ENCODE measurements at places on chromosomes 5 and 9.

DNA sequence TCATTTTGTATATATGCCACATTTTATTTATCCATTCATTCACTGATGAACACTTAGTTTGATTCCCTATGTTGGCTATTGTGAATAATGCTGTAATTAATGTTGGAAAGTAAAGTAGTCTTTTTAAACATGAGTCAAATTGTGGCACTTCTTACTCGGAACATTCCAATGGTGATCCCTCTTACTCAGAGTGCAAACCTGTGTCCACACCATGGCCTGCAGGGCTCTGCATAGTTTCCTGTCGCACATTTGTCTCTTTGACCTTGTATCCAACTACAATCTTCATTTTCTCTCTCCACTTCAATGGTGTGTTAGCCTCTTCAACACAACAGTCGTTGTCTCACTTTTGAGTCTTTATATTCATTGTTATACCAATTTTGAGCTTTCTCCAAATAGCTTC lies 98.1 kb upstream of the PAPPA start:
- DNase-seq = no peak

GRCh38 chr5:57072218-57072892 lies 101.5 kb upstream of the GPBP1 start:
- no peak for DNase-seq

DNA sequence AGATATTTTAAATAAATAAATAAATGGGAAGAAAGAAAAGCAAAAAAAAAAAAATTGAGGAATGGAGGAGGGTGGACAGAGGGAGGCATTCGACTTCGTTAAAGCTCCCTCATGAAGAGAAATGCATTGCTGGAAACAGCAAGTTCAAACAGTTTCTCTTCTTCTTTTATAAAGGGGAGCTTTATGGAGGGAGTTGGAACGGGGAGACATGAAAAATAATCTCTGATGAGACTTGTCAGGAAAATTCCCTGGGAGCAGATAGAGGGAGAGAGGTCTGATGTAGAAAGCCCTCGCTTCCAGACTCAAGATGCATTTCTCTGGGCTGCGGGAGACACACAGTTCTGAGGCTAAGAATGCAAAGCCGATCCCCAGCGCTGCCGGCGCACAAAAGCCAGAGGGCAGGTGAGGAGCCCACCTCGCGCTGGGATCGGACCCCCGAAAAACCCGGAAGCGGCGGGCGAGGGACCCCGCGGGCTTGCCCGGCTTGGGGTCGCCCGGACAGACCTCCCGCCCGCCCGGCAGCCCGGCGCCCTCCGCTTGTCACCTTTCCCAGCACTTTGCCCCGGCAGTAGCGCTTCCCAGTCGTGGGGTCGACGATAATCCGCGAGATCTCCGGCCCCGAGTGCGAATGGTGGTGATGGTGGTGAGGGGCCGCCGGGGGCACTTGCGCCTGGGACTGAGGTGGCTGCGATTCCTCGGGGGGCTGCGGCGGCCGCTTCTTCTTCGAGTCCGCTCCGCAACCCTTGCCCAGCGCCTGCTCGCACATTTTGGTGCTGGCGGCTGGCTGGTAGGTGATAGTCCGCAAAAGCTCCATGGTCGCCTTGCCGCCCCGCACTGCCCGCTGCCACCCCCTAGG lies 512 bp downstream of the PLK2 start:
- no peak for DNase-seq

DNA sequence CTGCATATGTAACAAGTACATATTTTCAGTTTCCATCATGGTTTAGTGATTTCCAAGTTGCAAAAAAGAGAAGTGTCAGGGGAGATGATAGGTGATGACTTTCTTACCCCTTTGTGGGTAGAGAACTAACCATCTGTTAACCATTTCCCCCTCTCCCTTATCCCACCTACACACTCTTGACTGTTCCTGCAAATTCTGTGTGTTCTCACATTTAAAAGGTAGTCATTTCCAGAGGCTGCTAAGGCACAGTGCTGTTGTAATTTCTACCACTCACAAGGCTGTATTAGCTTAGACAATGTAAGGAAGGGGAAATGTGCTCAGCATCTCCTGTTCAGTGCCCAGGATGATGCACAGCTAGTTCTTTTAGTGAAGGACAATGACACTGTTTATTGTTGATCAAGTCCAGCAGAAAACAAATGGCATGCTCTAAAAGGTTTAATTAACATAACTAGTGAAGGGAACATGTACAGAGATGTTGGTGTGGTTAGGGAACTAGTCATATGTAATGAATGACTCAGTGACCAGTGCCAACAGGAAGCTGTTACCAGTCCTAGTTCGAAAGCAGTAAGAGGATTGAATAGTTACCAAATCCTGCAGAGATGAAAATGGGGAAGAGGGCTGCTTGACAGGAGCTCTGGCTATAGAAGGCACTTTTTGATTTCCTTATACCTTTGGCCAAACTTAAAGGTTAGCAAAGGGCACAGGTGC lies 165.1 kb downstream of the PLK2 start:
- no peak for DNase-seq

GRCh38 chr9:128689820-128690683 lies 1.0 kb downstream of the SET start:
- DNase-seq = peak; percentile 90

GRCh38 chr5:82408033-82408432 lies 129.9 kb upstream of the RPS23 start:
- DNase-seq = no peak

- DNase-seq = no peak
Observed at GRCh38 chr9:81661339-81661738, 28.0 kb downstream of the TLE1 start.

GRCh38 chr9:73402081-73403028 lies 250.7 kb downstream of the ANXA1 start:
- no peak for DNase-seq

DNA sequence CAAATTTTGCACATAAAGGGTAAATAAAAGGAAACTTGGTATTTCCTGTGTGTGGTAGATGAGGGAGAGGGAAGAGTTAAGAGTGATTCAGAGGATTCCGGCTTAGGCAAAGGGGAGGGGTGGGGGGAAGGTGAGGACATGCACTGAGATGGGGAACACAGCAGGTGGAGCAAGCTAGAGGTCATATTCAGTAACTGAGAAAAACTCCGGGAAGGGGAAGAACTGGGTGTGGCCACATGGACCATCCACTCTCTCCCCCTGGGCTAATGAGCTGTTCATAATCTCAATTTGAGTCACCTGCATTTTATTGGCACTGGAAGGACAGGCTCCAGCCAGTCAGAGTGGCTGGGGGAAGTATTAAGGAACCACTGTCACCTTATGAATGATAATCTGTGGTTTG lies 45.1 kb upstream of the UGCG start:
- DNase-seq = no peak

DNA sequence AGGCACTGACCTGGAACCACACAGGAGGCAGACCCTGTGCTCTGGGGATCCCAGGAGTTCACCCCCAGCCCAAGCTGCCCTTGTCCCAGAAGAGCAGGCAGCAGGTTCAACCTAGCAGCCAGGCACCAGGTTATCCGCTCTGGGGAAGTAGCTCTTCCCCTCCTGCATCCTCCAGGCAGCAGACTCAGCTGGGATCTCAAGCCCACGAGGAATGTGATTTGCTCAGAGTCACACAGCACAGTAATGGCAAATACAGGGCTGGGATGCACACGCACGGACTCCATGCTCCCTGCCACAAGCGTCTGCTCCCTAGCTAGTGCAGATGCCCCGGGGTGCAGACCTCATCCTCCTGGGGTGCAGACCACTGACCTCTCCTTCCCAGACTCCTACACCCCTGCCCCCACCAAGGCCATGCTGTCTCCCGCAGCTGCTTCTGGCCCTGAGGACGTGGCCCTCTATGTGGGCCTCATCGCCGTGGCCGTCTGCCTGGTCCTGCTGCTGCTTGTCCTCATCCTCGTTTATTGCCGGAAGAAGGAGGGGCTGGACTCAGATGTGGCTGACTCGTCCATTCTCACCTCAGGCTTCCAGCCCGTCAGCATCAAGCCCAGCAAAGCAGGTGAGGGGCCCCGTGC lies 25.5 kb downstream of the HK3 start:
- DNase-seq = no peak

DNA sequence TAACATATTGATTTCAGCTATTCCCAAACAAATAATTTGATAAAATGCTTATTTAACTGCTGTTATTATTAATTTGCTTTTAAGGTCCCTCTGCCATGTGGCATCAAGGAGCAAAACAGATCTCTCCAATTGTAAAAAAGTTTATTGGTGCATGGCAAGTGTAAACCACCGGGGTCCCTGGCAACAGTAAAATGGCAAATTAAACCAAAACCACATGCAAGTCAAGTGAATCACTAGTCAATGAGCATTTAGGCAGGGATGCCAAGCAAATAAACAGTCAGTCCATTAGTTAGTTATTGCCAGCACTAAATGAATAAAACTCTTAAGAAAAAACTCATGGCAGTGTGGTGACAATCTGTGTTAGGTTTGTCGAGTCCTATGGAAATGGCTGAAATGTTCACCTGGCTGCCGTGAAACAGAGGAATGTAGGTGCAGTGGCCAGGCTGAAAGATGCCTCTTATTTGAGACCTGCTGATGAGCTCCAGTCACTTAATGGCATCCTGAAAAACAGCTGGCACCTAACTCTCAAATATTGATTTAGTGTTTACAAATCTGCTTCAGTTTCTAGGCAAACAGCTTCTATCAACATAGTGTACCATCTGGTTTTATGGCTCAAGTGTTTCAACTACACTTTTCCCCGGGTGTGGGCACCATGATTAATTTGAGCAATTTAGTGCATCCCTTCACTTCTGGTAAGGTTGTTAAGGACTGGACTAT lies 296.5 kb upstream of the ITGA1 start:
- DNase-seq = no peak

DNA sequence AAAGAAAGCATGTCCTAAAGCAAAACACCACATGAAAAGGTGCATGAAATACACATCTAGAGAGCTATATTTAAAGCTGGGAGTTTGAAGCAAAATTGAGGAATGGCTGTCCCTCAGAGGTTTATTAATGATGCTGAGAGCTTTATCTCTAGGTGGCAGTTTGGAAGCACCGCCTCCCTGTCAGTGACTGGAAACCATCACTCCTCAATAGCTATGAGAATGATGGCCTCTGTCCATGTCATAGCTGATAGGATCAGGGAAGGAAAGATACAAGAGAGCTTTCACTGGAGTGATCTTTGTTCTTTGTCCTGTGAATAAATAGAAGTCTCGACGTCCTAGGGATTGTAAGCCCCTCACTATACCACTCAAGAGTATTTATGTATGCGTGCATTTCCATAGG lies 110.5 kb downstream of the NUDT12 start:
- DNase-seq = no peak

DNA sequence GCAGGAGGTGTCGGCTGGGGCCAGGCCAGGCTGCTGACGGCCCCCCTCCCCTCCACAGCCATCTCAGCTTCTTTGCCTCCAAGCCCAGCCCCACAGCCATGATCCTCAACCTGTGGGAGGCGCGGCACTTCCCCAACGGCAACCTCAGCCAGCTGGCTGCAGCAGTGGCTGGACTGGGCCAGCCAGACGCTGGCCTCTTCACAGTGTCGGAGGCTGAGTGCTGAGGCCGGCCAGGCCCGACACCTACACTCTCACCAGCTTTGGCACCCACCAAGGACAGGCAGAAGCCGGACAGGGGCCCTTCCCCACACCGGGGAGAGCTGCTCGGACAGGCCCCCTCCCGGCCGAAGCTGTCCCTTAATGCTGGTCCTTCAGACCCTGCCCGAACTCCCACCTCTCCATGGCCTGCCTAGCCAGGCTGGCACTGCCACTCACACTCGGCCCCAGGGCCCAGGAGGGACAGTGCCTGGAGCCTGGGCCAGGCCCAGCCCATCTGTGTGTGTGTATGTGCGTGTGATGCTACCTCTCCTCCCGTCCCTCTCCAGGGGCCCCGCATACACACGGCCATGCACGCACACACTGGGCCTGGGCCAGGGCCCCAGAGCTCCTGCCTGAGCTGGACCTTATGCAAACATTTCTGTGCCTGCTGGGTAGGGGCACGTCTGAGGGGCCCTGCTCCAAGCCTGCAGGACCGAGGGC lies 19.3 kb downstream of the HK3 start:
- no peak for DNase-seq

GRCh38 chr5:55172937-55173686 lies at the start of gene CDC20B:
Gene CDC20B (minus strand): TSS chr5:55173177. CDS start chr5:55173000, 177 bp downstream.
- DNase-seq = peak; percentile 94

GRCh38 chr5:72149742-72150141 lies 42.5 kb downstream of the MAP1B start:
- no peak for DNase-seq

DNA sequence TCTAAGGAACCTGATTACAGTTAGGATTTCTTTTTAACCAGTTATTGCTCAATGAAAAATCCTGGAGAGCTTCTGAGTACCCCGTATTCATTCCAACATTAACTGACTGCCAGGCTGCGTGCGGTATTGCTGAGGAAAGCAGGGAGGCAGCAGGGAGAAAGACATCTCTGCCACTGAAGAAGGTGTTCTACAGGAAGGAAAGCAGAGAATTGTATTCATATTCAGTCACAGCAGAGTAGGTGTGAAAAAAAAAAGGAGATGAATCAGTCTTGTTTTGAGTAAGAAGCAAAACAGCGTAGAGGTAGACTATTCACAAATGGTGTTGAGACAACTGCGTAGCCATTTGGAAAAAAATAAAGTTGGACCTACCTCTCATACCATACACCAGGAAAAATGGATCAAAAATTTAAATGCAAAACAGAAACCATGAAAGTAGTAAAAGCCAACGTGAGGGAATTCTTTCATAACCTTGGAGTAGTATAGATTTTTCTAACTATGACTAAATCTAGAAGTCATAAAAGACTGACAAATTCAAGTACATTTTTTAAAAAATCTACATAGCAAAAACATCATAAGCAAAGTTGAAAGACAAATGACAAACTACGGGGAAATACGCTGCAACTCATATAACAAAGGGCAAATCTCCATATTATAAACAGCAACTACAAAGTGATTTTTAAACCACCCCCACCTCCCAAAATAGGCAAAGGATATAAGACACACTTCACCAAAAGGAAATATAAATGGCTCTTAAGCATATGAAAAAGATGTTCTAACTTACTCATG lies 9.9 kb upstream of the NR4A3 start:
- peak; percentile 40 for DNase-seq

Data from GM13977 (cell line).